Stimulated activated CD8-positive, alpha-beta memory T cell treated with anti-CD3 and anti-CD28 coated beads, Interleukin-2, amount 100 ng/mL, for 1 hour (primary cell): ENCODE measurements at places on chromosomes 16 and 17.

- no peak for DNase-seq
These were observed 92.9 kb upstream of the ZNF750 start for GRCh38 chr17:82932518-82933310.

- no peak for DNase-seq
These were observed 156.6 kb downstream of the PHKB start for GRCh38 chr16:47617732-47618131.

- DNase-seq, result no peak
These were observed 57.7 kb upstream of the RPL38 start for GRCh38 chr17:74145756-74146155.

DNA sequence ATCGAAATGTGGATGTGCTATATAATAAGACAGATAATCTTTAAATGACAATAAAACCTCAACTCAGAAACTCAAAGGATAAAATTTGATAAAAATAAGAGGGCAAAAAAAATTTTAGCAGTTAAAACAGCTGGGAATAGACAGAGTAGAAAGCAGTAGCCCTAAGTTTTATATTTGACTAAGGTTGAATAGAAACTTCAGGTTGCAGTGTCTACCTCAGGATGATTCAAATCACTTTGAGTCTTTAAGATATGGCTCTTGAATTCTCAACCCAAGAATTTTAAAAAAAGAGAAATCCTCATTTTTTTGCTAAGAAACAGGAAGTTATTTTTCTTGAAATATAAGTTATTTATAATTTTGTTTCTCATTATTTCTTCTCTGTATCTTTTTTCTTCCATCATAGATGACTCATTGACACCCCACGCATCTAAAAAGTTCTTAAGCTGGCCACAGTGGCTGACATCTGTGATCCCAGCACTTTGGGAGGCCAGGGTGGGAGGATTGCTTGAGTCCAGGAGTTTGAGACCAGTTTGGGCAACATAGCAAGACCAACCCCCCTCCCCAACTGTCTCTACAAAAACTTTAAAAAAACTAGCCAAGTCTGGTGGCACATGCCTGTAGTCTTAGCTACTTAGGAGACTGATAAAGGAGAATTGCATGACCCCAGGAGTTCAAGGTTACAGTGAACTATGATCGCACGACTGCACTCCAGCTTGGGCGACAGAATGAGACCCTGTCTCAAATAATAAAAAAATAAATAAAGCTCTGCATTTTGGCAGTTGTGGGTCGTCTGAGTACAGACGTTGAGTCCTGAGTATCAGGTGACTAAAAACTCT lies 23.9 kb downstream of the NFAT5 start:
- no peak for DNase-seq

- no peak for DNase-seq
These were observed 81.7 kb downstream of the IRX5 start for GRCh38 chr16:55012362-55012761.

- no peak for DNase-seq
These were observed 464 bp upstream of the MRM1 start for GRCh38 chr17:36600936-36601302.

DNA sequence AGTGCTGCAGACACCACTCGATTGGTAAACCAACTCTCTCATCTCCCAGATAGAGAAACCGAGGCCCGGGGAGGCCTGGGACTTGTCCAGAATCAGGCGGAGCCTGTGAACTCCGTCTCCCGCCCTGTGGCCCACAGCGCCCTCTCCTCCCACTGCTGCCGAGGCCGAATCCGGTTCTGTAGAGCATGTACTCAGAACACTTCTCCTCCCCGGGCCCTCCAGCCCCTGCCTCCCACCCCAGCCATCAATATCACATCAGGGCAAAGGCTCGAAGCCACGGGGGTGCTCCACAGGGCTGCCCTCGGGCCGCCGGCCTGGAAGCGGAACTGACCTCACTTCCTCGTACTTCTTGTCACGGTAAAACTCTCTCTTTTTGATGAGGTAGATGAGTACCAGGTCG lies 13.0 kb downstream of the EMC6 start:
- no peak for DNase-seq

- no peak for DNase-seq
These were observed 201.3 kb downstream of the CEP112 start for GRCh38 chr17:65990593-65990992.

- DNase-seq, result no peak
These were observed 11.8 kb downstream of the SLC16A3 start for GRCh38 chr17:82240506-82241182.

DNA sequence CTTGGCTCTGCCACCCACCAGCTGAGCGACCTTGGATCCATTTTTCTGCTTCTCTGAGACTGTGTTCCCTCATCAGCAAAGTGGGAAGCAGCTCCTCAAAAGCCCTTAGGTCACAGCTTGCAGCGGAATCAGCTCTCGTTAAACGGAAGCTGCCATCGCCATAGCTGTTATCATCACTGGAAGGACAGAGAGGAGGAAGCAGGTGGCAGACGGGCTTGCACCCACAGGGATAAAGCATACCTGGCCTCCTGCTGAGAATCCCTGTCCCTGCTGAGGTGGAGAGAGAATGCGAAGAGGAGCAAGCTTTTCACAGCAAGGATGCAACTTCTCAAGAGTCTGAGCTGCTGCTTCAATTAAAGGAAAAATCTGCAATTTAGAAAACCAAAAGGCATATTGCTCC lies 106.6 kb downstream of the CLEC16A start:
- no peak for DNase-seq

DNA sequence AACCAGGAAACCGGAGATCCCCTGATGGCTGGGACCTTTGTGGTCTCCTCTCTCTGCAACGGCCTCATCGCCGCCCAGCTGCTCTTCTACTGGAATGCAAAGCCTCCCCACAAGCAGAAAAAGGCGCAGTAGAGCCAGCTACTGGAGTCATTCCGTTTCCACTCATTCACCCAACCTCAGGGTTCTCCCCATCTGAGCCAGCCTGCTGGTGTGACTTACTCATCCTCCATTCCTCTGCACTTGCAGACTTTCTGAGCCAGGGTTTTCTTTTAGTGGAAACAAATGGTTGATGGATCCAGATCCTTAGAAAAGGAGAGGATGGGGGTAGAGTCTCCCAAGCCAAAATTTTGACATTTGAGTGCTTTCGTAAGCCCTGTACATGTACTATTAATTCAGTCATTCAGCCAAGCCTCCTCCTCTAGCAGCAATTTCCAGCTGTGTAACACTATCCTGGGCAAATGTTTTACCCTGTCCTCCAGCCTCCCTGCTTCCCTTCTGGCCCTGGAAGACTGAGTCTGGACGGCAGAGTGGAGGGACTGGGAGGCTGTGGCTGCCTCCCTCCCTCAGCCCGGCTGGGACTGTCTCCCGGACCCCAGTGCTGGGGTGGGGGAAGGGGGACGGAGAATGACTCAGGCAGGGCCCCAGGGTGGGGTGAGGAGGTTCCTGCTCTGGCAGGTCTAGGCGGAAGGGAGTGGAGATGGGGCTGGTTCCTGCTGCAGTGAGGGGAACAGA lies 2.3 kb downstream of the SOX15 start:
- DNase-seq, result no peak

DNA sequence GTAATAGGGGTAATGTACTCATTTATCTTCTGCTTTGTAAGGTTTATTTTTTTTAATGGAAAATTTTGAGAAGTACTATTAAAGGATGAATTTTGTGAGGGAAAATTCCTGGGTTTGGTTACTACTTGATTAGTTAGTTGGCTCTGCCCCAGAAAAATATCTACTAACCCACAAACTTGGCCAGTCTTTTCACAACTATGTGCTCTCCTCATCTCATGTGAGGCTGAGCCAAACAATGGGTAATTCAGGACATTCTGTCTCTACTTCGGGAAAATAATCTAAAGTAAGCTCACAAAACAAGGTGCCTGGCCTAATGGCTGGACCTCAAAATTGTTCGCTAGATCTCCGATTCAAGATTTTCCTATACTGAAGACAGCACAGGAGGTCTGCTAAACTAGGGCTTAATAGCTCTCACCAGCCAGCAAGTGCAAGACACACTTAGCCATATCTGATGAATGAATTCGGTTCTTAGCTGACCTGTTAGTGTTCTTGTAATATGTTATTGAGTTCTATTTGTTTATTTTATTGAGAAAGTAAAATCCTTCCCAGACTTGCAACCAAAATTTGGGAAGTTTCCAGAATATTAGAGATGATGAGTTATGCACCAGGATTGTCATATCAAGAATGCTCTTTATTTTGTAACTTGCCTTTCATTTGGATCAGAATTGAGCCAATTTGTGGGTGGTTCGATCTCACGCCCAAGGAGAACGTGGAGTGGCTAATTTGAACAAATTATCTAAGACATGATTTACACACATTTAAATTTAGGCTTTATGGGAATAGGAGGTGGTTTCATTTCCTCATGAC lies 5.7 kb downstream of the KCNJ16 start:
- no peak for DNase-seq

DNA sequence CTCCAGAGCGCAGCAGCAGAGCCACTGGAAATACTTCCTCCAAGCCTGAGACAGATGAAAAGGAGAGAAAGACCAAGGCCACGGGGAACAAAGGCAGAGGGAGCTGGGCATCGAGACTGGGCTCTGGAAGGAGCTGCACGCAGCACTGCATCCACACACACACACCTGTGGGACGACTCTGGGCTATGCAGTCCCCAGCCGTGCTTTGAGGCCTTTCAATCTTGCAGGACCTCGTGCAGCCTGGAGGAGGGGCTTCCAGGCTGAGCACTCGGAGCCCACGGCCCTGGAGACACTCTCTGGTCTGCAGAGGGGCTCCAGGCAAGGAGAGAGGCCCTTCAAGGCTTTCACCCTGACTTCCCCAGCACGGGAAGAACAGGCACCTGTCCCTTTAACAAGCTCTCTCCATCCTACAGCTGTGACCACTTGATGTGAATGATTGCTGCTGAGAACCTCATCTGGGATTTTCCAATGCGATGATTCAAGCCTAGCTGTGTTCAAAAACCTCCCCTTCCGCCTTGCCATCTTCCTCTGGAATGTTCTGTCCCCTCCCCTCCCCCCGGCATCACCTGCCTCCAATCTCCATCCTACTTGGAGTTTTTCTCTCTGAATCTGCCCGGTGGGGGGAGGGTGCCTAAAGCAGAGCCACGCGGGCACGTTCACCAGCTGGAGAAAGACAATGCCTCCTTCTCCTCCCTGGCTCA lies 37.5 kb downstream of the RBFOX3 start:
- DNase-seq, result no peak

DNA sequence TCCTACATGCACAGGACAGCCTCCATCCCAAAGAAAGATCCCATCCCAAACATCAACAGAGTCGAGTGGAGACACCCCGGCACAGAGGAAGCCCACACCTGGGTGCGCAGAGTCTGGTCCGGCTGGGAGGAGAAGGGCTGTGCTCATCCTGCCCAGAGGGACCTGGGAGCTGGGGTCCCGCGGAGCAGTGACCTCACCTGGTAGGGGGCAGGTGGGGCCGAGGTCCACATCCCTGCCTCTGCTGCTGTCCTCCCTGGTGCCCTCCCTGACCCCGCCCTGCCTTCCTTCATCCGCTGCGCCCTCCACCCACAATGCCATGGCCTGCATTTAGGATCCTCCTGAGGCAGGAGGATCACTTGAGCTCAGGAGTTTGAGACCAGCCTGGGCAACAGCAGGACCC lies 2.9 kb downstream of the C16orf90 start:
- DNase-seq, result no peak

GRCh38 chr17:38464723-38465390 lies 36.6 kb downstream of the ARHGAP23 start:
- DNase-seq, result no peak

DNA sequence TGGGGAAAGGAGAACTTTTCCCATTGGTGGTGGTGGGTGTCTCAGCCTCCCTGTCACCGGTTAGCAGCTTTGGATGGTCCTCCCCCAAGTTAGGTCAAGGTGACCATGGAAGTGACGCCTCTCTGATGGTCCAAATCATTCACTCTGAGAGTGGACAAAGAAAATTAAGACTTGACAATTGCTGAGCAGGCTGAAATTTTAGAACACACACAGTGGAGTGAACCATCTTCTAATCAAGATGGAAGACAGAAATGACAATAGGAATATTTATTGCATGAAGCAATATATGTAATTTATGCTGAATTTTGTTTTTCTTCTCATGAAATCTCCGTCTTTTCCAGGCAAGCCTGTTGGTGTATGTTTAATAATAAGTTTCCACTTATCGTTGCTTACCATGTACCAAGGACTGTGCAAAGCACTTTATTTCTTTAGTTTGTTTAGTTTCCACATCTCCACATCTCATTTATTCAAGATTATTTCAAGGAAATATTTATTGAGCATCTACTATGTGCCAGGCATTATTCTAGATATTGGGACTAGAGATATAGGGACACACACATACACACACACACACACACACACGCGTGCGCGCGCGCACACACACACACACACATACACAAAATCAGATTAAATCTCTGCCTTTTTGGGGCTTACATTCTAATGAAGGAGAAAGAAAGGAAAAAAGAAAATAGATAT lies 44.0 kb upstream of the TAC4 start:
- DNase-seq, result no peak

GRCh38 chr16:81921843-81922584 lies 89.3 kb downstream of the SDR42E1 start:
- no peak for DNase-seq

DNA sequence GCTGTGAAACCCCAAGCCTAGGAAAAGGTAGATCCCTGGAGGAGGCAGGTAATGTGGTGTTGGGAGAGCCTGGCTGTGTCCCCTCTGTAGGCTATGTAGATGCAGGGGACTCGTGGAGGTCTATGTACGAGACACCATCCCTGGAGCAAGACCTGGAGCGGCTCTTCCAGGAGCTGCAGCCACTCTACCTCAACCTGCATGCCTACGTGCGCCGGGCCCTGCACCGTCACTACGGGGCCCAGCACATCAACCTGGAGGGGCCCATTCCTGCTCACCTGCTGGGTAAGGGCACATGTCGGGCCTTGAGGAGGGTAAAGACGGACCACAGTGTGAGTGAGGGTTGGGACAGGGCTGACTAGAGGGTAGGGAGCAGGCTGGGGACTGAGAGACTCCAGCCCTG lies 12.0 kb downstream of the ACE start:
- DNase-seq, result no peak

DNA sequence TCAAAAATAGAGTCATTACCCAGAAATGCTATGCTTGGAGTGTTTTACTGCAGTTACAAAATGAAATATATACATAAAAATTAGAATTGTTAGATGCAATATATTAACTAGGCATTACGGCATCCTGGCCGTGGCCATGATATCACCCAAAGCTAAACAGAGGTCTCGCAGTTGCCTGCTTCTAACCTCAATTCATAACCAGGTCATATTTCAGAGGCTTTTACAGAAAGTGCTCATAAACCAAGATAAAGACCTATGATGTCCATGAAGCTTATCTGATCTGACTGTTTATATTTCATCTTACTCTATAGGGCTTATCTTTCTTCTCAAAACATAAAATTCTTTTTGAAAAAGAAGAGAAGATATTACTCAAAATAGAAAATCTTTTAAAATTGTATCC lies 664.5 kb upstream of the SALL1 start:
- DNase-seq, result no peak

- no peak for DNase-seq
These were observed 30.4 kb downstream of the ABCC1 start for GRCh38 chr16:15979801-15980200.
